ENCODE measurements at places on chromosomes 5 and 9. TPM values are rescaled to one million over a fixed set of nuclear protein-coding genes. Genes with fewer than 3 reads are reported as not detected.

Gene SMIM27
- polyA plus RNA-seq: 74.6 TPM

Gene GMCL2
- not detected for polyA plus RNA-seq

Gene GPR151
- not detected for polyA plus RNA-seq

Gene CLK4
- 18.2 TPM for polyA plus RNA-seq

Gene LCN6
- not detected for polyA plus RNA-seq
